ENCODE measurements at places on chromosomes 4 and X.
A peak's percentile ranks its signal among the peaks of the same experiment; 100 is the strongest.

- no peak for DNase-seq
Measured at GRCh38 chrX:31057291-31057690, 14.6 kb downstream of the FTHL17 start.

GRCh38 chrX:2608638-2609430, 82.3 kb upstream of the CD99 start:
- DNase-seq, result peak; percentile 97

DNA sequence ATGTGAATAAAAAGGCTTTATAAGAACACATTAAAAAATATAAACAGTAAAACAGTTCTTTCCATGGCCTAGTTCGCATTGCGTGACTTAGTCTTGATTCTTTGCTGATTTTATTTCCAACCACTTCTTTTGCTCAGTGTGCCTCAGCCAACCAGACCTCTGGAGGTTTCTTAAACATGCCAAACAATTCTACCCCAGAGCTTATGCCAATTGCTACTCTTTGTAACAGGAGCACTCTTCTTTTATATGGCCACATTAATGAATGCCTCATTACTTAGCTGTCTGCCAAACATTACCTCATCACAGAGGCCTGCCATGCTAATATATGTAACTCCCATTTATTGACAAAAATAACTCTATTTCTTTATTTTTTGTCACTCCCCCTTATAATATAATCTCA, 202.3 kb downstream of the NDST4 start:
- no peak for DNase-seq

- DNase-seq, result no peak
Measured at GRCh38 chrX:16778993-16779392, 7.3 kb upstream of the TXLNG start.

GRCh38 chr4:174591243-174592021, 69.1 kb upstream of the HPGD start:
- DNase-seq, result no peak

GRCh38 chr4:158446106-158446505, 75.6 kb upstream of the RXFP1 start:
- no peak for DNase-seq

DNA sequence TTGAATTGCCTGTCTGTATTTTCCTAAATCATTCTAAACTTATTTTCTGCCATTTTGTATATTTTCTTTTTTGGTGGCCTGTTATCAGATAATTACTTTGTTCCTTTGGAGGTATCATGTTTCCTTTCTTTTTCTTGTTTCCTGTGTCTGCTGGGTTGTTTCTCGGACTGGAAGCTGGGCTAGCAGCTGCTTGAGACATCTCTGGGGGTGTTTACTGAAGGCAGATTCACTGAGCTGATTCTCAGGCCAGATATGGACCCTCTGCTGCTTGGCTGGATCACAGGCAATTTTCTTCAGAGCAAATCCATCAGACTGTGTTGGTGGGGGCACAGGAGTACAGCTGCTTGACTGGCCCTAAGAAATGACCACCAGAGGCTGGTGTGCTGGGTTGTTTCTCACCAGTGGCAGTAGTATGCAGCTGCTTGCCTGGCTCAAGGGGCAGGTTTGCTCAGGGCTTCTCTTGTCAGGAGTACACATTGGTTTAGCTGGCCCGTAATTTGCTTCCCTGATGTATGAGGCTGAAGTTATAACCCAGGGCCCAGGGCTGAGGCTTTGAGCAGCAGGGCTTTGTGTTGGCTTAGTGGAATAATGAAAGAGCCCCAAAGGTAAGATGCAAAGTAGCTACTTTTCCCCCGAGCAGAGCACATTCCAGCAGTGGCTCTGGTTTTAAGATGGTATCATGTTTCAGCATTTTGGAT, 680.6 kb downstream of the TECRL start:
- DNase-seq, result no peak

GRCh38 chr4:71404049-71404448, 65.2 kb downstream of the SLC4A4 start:
- no peak for DNase-seq

- no peak for DNase-seq
Measured at GRCh38 chr4:30443289-30443688, 276.9 kb upstream of the PCDH7 start.

GRCh38 chr4:147340111-147340510, 140.8 kb upstream of the EDNRA start:
- DNase-seq, result no peak

DNA sequence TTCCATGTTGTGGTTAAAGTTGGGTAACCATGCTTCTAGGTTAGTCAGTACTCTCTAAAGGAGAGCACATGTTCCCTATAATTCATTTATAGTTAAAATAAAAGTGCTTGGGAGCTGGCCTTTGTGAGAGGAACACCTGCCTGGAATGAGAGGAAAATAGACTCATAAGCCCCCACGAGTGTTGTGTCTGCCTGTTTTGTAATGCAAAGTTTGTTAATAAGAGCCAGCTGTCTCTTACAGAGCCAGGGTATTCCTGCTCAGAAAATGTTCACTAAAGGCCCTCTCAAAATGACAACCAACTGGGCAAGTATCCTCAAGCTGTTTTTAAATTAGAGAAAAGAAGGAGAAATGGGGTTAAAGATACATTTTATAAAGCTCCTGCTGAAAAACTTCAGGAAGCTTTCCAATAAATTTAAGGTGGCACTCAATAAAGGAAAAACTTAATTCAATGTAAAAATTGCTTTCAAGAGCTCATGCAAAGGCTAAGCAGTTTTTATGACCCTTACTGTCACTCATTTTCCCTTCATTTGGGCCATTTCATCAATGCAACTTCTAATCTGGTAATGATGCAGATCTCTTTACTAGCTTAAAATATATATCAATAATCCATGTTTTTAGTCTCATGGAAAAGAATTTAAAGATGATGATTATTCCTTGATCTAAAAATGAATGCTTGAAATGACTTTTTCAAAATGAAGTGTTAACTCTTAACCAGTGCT, 793.6 kb downstream of the STPG2 start:
- DNase-seq, result no peak

DNA sequence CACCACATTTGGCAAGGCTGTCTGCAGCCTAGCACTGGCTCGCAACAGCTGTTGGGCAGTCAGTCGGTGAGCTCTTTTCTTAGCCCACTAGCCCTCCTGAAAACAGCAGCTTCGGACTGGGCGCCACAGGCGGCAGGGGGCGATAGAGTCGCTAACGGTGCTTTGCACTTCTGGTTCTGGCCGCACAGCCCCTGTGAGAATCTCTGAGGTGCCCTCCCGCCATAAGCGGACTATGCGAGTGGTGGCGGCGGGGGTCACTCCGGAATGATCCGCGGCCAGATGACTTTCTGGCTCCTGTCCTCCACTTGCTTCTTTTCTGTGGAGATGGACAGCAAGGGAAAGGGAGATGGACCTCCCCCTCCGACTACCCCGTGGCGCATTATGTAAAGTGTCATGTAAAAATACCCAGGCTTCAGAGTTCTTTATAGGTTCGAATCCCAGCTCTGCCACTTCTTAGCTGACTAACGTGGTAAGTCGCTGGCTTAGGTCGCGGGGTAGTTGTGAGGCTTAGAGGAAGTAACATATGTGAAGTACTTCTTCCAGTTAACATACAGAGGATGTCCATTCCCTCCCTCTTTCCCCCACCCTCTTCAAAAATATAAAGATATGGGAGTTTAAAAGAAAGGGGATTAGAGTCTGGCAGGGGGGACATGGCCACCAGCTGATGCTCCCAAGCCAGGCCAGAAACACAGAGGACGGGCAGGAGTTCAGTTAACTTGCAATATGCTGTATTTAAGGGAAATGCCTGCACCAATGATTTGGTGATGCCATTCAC, 11.0 kb downstream of the ARHGAP36 start:
- peak; percentile 26 for DNase-seq

DNA sequence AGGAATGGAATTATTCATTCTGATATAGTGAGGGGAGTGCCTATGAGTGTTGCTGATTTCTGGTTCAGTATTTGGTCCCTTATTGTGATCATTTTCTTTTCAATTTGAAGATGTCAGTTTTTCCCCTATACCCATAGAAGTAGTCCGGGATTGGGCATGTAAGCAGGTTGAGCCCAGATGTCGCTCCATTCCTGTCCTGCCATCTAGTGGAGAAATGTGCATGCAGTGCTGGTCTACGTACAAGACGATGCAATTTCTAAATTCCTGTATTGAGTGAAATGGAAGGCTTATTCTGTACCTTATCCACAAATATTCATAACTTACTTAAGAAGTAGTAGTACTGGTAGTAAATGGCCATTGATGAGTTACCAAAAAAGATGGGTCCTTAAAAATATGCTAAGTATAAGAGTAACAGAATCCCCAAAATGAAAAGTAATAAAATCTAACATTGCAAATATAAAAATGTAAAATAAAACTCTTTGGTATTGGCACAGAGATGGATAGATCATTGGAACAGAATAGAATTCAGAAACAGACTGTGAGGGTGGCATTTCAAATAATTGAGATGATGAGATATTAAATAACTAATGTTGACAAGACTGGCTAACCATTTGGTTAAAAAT, 60.9 kb downstream of the UGT8 start:
- DNase-seq, result peak; percentile 63

GRCh38 chr4:168540086-168540485, 43.2 kb downstream of the PALLD start:
- no peak for DNase-seq

DNA sequence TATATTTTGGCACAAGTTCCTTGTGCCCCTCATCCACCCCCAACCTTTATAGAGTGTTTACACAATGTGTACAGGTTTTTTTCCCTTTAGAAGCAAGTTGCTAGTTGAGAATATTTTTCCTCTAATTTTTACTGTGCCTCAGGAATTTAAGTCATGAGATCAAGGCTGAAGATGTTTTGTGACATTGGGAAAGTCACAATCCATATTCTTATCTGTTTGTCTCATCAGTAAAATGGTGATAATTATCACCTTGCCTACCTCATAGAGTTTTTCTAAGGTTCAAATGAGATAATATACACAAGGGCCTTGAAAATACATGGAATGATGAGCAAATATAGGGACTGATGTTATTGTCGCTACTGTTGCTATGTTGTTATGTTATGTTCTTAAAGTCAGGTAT, 109.6 kb upstream of the DIAPH2 start:
- no peak for DNase-seq

GRCh38 chr4:146949559-146949958, 3.9 kb upstream of the TTC29 start:
- no peak for DNase-seq

GRCh38 chr4:143071351-143071750, 113.4 kb upstream of the USP38 start:
- no peak for DNase-seq

GRCh38 chr4:51842167-51842553, 793 bp upstream of the DCUN1D4 start:
- peak; percentile 16 for DNase-seq

- peak; percentile 6 for DNase-seq
Measured at GRCh38 chrX:3940000-3940610, 226.7 kb upstream of the PRKX start.

- DNase-seq, result no peak
Measured at GRCh38 chr4:73621357-73621756, 1.1 kb upstream of the RASSF6 start.

DNA sequence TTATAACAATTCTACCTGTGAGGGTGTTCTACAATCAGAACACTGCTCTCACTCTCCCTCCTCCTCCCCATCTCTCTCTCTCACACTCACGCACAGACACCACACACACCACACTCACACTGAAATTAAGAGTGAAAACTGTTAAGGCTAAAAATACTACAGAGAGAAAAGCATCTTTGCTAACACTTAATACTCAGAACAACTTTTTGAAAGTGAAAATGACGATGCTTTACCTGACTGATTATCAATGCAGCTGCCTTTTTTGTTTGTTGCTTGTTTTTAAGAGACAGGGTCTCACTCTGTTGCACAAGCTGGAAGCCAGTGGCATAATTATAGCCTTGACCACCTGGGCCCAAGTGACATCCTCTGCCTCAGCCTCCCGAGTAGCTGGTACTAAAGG, 222.4 kb downstream of the APBB2 start:
- DNase-seq, result peak; percentile 6

DNA sequence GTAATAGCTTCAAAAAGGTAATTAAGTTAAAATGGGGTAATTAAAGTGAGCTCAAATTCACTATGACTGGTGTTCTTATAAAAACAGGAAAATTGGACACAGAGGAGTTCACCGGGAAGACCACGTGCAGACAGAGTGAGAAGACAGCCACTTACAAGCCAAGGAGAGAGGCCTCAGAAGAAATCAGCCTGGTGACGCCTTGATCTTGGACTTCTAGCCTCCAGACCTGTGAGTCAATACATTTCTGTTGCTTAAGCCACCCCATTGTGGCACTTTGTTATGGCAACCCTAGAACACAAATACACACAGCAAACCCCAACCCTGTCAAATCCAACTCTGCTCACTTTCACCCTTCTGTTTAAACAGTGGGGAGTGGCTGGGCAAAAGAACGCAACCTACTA, 4.1 kb upstream of the CD38 start:
- DNase-seq, result no peak

GRCh38 chrX:115229337-115230003, 4.4 kb downstream of the LRCH2 start:
- DNase-seq, result no peak

DNA sequence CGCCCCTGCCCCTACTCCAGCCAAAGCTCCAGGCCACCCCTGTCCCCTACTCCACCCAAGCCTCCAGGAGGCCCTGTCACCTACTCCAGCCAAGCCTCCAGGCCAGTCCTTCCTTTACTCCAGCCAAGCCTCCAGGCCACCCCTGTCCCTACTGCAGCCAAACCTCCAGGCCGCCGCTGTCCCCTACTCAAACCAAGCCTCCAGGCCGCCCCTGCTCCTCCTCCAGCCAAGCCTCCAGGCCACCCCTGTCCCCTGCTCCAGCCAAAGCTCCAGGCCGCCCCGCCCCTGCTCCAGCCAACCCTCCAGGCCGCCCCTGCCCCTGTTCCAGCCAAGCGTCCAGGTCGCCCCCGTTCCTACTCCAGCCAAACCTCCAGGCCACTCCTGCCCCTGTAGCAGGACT, 5.1 kb upstream of the ASMT start:
- DNase-seq, result no peak

GRCh38 chr4:183202523-183202922, 103.5 kb downstream of the WWC2 start:
- DNase-seq, result no peak

GRCh38 chrX:72477376-72477775, 95.3 kb downstream of the HDAC8 start:
- no peak for DNase-seq

GRCh38 chr4:85420831-85421230, 54.1 kb upstream of the ARHGAP24 start:
- peak; percentile 2 for DNase-seq

DNA sequence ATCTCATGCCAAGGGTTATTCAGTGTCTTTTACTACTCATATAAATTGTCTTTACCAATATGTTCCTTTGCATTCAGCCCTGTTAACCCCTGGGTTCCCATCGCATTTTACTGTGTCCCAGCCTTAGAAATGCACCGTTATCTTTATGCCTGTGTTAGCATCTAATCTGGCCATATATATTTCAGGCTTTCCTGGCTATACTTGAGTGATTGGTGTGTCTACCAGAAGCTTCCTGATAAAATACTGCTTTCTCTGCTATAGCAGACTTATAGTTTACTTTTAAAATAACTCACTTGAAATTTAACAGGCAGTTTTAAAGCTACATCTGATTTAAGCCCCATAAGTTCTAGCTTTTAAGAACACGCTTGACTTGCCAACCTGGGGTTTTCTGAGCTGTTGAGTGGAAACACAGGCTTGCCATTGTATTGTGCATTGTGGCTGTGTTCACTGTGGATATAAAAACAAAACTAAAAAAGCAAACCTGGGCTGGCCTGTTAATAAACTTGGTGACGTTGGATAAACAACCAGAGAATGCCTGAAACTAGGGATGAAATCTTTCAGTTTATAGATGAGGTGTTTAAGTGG, 185.3 kb upstream of the TAPT1 start:
- no peak for DNase-seq
